Stimulated activated CD4-positive, alpha-beta T cell treated with anti-CD3 and anti-CD28 coated beads, Interleukin-15, amount 100 ng/mL, for 1 hour (primary cell): ENCODE measurements at places on chromosomes 3 and 15.

- DNase-seq, result no peak
Observed at GRCh38 chr3:73255609-73256029, 194.2 kb downstream of the EBLN2 start.

GRCh38 chr3:71492566-71492965 is 91.0 kb downstream of the FOXP1 start:
- DNase-seq, result no peak

DNA sequence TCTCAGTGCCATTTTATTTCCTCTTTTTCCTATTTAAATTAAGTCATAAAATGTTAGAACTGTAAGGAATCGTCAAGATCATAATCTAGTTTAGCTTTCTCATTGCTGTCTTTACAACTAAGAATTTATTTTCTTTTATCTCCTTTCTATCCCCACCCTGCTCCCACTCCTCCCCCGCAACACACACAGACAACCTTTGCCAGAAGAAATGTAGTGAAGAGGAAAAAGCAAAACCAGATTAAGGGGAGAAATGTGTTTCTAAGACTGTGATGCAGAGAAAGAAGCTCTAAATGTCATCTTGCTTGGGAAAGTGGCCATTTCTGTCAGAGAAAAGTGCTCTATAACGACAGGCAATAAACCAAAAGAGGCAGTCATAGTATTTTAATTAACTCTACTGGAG is 78.3 kb upstream of the MLF1 start:
- no peak for DNase-seq

DNA sequence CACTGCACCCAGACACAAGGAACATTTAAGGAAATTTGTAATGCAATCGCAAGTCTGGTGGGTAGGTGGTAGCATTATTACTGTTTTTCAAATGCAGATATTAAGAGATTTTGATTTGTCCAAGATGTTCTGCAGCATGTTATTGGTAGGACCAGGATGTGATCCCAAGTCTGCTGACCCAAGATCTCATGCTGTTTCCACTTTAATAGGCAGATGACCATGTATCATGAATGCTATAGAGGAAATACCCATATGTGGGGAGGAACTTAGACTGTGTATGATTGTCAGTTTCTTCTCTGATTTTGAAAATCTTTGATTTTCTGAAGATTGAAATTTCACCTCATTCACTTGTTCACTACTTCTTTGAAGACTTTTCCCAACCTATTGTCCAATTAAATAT is 28.7 kb downstream of the ATP6V1A start:
- no peak for DNase-seq

DNA sequence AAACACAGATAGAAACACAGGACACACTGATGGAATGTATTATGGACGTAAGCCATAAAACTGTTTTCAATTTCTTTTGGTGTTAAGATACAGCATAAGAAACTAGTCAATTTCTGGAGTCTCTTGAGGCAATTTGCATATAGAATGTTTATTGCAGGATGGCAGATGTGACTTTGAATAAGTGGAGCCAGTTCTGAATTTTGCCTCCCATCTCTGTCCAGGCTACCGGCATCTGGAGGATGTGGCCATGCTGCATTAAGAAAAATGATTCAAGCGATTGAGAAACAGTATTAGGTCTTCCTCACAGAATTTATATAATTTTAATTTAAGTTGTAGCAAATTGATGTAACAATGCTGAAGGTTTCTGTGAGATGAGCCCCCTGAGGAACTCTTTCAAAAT is 81.5 kb downstream of the CHST2 start:
- DNase-seq, result no peak

- no peak for DNase-seq
Observed at GRCh38 chr15:58484791-58485600, 53.2 kb downstream of the LIPC start.

- DNase-seq, result no peak
Observed at GRCh38 chr15:72764656-72765055, 18.9 kb downstream of the ADPGK start.

DNA sequence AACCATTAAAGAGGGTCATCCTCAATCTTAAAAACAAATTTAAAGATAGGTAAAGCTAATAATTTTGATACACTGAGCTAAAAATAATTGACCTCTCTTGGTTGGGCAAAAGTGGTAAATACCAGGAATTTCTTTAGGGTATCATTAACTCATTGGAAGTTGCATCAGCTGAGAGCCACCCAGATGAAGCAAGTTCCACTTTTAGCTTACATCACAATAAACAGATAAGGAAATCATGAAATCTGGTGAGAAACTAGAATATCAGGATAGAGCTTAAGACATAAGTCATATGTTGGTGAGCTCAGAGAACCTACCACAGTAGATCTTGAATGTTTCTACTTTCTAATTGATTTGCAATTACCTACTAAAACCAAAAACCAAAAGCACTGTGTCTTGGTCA is 97.4 kb upstream of the SLC2A2 start:
- DNase-seq, result no peak

DNA sequence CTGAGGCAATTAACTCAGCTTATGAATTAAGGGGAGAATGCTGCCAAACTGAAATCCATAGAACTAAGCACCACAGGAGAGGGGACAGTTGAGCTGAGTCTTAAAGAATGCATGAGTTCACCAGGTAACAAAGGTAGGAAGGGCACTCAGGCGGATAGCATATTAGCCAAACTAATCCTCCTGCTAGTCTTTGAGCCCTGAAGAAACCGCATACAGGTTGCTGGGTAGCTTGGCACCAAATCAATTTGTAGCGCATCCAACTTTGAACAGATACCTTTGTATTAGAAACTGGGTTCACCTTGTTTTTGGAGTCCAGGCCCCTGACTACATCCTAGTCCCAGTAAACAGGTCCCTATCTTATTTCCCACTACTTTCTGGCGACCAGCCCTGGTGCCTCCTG is 93.7 kb downstream of the FRMD4B start:
- no peak for DNase-seq

GRCh38 chr3:3599016-3599415 is 200.2 kb upstream of the LRRN1 start:
- no peak for DNase-seq

DNA sequence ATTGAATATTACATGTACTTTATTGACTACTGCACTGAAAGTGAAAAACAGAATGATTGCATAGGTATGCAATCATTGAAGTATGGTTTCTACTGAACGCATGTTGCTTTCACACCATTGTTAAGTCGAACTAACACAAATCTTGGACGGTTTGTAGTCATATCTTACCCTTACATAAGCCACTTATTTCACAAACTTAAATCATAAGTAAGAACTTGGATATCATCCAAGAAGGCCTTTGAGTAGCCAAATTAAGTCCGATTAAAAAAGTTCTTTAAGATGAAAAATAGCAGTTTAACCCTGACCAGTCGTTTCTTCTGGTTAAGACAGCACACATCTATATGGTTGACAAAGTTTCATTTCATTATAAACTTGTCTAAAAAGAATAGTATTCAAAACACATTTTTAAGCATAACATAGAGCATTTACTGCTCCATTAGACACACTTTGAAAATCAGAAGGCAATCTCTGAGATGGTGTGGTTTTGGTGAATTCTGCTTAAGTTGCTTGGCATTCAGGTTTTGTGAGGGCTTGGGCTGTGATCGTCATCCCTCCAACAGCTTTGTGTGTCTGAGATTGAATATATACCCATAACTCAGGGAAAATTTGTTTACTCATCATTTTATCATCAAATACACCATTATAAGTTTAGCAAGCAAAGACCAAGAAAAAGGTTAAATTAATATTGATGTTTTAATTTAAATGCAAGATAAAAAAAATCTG is 92.2 kb downstream of the NFKBIZ start:
- no peak for DNase-seq

GRCh38 chr3:74564560-74564959 is 49.9 kb downstream of the CNTN3 start:
- DNase-seq, result no peak
